ENCODE measurements at places on chromosomes 12 and 14.

DNA sequence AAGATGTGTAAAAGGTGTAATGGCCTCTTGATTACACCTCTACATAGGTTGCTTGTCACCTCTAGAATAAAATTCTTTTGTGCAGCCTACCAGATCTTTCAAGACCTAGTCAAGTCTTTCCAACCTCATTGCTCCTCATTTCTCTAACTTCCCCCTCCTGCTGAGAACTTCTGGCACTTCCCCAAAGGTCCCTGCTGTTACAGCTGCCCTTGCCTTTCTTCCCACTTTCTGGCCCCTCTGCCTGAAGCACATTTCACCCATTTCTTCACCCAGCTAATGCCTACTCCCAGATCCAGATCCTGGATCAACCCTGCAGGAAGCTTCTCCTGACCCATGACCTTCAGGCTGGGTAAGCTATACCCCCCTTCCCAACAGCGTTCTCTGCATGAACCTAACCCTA lies 1.5 kb downstream of the TSHR start:
- DNase-seq: no peak

- no peak for DNase-seq
Measured at GRCh38 chr12:59678759-59679411, 83.1 kb downstream of the SLC16A7 start.

- no peak for DNase-seq
Measured at GRCh38 chr14:61101803-61102548, 120.9 kb downstream of the SLC38A6 start.

GRCh38 chr12:3107071-3107583 lies 29.9 kb downstream of the TSPAN9 start:
- DNase-seq: no peak

DNA sequence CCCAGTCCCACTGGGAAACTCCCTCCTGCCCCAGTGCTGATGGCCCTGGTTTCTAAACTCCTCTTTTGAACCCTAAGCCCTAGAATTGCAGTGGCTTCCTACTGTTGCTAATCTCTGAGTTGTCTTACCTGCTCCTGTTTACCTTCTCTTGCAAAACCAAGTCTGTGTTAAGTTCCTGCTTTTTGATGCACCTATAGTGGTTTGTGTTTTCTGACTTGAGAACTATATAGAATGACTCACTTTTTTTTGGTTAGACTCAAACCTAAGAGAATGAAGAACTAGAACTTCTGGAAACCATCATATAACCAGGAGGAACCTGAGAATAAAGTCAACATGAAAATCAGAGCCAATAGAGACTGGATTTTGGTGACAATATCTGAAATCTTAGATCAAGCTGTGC lies 5.5 kb upstream of the GAS2L3 start:
- DNase-seq: no peak

- no peak for DNase-seq
Measured at GRCh38 chr12:95582230-95583058, 31.2 kb upstream of the USP44 start.

- DNase-seq: no peak
Measured at GRCh38 chr12:53696655-53697331, 20.9 kb upstream of the ATP5MC2 start.

- DNase-seq: no peak
Measured at GRCh38 chr12:54593135-54593534, 4.7 kb upstream of the PPP1R1A start.

All from CD8-positive, alpha-beta T cell (primary cell).